Keratinocyte (primary cell): ENCODE measurements at places on chromosomes 12 and 14.

- DNase-seq = no peak
These were observed 60.8 kb downstream of the ZNF664 start for GRCh38 chr12:124033859-124034258.

DNA sequence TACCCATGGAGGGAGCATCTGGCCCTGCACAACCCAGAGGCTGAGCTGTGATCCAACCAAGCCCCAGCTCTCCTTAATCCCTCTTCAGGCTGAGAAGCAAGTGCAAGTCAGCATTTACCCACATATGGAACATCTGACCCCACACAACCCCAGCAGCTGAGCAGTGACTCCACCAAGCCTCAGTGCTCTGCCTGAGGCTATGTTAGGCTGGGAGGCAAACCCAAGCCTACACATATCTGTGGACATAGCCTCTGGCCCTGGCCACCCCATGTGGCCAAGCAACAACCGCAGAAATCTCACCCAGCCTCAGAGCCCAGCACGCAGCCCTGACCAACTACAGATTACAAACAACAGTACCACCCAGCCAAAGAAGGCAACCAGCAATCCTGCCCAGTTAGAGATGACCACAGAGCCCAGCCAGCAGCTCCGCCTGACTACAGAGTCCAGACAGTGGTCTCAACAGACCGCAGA, 142.8 kb downstream of the NUAK1 start:
- no peak for DNase-seq

GRCh38 chr14:34043627-34044372, 92.9 kb upstream of the EGLN3 start:
- DNase-seq = no peak

GRCh38 chr12:71838676-71839075, 883 bp upstream of the TBC1D15 start:
- no peak for DNase-seq

DNA sequence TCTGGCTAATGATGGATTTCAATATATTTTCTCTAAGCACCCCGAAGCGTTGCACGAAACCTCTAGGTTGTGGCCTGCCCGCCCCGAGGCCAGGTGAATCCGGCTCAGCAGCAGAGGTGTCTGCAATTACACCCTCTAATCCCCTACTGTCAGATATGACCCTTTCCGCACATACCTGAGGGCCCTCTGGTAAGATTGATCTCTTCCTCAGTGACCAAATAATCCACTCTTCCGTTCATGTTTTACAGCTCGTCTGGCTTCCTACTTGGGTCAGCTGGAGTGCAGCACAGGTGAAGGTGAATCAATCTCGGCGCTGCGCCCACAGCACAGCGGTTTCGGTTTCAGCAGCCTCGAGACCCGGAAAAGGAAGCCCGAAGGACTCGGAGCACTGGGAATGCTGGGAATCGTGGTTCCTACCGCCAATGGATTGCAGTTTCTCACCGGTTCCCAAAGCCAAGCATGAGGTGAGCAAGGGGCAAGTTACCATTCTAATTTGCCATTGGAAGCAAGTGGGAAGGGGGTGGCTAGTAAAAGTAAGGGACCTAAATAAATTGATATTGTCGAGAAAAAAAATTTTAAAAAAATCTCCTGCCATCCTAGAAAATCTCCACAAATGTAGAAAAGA, at the start of gene SYNJ2BP:
Gene SYNJ2BP (minus strand): TSS at position 366 of the 625 bp plus-strand sequence. CDS start 127 bp downstream, at position 239.
- DNase-seq = no peak

DNA sequence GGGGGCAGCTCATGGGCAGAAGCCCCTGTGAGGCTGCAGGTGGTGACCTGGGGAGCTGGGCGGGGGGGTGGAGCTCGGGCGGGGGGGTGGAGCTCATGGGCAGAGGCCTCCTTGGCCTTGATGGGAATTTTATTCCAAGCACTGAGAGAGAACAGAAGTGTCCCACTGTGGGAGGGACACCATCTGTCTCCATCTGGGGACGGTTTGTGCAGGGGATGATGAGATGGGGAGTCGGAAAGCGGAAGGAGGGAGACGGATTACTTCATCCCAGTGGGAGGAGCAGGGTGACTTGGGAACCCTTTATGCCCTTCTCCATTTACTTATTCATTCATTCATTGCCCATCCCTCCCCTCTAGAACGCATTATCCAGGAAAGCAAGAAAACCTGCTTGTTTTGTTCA, 304.7 kb downstream of the ADGRD1 start:
- DNase-seq = no peak

DNA sequence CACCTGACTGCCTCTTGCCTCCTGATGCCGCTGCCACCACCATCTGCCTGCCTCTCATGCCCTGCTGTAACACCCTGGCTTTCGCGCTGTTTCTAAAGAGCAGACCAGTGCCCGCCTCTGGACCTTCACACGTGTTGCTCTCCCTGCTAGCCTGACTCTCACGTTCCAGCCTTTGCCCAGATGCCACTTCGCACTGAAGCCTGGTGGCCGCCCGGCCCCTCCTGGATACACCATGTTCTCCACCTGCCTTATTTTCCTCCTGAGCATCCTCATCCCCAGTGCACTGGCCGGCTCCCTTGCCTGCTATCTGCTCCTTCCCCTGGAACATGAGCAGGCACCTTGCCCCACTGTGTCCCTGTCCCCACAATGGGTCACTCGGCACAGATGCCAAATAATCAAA, 146.5 kb downstream of the PIWIL1 start:
- DNase-seq = no peak

GRCh38 chr12:114682785-114683708, 928 bp downstream of the TBX3 start:
- no peak for DNase-seq

- no peak for DNase-seq
These were observed 2.2 kb upstream of the DCD start for GRCh38 chr12:54650409-54650808.

GRCh38 chr12:123750159-123750656, 11.9 kb upstream of the DNAH10 start:
- DNase-seq = no peak
